ENCODE measurements at places on chromosomes 1 and 21. TPM values are rescaled to one million over a fixed set of nuclear protein-coding genes. Genes with fewer than 3 reads are reported as not detected.
A peak's percentile ranks its signal among the peaks of the same experiment; 100 is the strongest.

DNA sequence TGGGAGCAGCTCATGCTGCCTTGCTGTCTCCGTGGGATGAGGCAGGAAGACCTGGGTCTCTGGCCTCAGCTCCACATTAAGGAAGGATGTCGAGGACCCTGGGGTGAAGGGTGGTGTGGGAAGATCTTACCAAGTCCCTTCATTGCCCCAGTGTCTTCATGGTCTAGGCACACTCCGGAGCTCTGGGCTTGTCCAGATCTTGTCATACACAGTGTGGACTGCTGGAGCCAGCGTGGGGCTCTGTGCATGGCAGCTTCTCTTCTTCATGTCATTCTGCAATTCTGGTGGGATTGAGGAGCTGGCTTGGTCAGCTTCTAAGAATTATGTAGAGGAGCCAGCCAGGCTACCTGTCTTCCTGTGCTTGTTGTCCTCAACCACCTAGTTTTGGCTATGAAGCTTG, 79.3 kb upstream of the ETV3 start:
- no peaks in the 10 kb centered on the region for H3K36me3 ChIP-seq
- no peak overlapping the region for H3K27ac ChIP-seq
- H3K4me1 ChIP-seq = no peaks in the 10 kb centered on the region
- no peaks in the 10 kb centered on the region for H3K27me3 ChIP-seq

DNA sequence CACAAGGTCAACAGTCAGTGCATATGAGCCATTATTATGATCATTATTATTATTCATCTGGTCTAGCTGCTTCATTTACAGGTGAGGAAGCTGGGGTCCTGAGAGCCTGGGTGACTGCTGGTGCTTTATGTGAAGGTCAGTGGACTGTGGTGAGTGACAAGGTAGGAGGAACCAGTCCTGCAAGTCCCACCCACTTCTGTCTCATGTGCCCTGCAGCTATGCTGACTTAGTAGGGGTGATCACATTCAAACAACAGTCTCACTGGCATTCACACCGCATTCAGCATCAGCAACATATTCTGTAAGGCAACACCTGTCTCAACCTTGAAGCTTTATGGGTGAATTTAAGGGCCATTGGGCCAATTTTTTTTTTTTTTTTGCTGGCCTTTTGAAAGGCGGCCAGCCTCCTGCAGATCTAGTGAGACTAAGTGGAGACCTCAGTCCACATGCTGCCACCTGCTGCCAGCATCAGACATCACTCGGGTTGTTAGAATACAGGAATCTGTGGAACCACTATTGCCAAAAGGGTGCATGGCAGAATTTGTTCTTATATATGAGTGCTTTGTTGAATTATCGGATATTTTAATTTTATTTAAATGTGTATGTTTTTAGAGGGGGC, 59.9 kb upstream of the CACNA1E start:
- H3K27ac ChIP-seq = no peak overlapping the region
- no peaks in the 10 kb centered on the region for H3K36me3 ChIP-seq
- H3K4me3 ChIP-seq = no peak overlapping the region
- DNase-seq = peak; percentile 5

GRCh38 chr1:89827902-89828301, 7.1 kb downstream of the LRRC8D start:
- no peak overlapping the region for H3K27ac ChIP-seq
- peaks cover 7% of the 10 kb centered on the region for H3K36me3 ChIP-seq
- H3K27me3 ChIP-seq = no peaks in the 10 kb centered on the region
- no peak for DNase-seq

- no peaks in the 10 kb centered on the region for H3K27me3 ChIP-seq
- no peak overlapping the region for H3K4me3 ChIP-seq
- DNase-seq = no peak
These were observed 20.1 kb downstream of the PPT1 start for GRCh38 chr1:40076895-40077312.

GRCh38 chr1:226798427-226799411, 59.6 kb upstream of the ITPKB start:
- H3K36me3 ChIP-seq = no peaks in the 10 kb centered on the region
- H3K4me1 ChIP-seq = no peaks in the 10 kb centered on the region
- no peak for DNase-seq
- H3K27me3 ChIP-seq = no peaks in the 10 kb centered on the region

- H3K27me3 ChIP-seq = no peaks in the 10 kb centered on the region
- no peak for DNase-seq
- peaks cover 37% of the 10 kb centered on the region for H3K4me1 ChIP-seq
- peaks cover 6% of the 10 kb centered on the region for H3K36me3 ChIP-seq
- peak overlapping the region; percentile 53 for H3K27ac ChIP-seq
These were observed 2.6 kb downstream of the SH3BGRL3 start for GRCh38 chr1:26282401-26282918.

DNA sequence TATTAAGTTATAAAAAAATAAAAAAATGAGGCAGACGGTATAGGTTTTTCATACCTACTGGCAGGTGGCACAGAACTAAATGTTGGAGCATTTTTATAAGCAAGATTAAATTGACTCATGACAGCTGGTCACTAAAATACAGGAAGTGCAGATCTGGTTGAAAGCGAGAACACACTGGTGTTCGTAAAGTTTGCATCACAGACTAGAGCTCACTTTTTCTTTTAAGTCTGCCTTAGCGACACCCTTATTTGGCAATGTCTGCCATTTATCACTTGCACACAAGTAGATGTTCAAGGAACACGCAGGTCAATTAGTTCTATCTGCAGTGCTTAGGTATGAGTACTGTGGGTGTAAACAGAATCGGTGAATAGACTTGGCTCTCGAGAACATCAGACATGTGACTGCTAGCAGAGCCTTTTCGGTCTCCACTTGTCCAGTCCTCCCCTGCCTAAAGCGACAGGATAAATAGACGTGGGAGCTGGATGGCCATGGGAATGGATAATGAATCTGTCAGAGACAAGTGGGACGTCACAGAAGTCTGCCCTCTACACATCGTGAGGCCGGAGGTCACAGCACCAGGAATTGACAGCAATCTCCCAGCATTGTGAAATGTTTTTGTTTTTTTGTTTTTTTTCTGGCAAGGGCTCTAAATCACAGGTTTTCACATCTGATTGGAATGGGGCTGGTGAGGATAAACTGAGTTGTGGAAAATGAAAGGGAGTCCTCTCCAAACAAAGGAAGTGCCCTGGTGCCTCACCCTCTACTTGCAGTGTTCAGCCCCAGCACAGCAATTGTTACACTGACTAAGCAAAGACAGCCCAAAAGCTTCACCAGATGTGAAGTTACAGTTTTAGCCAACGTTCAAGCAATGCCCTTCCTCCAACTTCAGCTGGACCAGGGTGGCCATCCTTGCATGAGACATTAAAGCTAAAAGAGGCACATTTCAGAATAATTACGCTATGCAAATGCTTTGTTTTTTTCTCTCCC, 248.9 kb downstream of the NTNG1 start:
- H3K27ac ChIP-seq = no peak overlapping the region
- H3K27me3 ChIP-seq = no peaks in the 10 kb centered on the region
- peaks cover 2% of the 10 kb centered on the region for H3K4me1 ChIP-seq
- no peak overlapping the region for H3K4me3 ChIP-seq
- H3K36me3 ChIP-seq = no peaks in the 10 kb centered on the region

DNA sequence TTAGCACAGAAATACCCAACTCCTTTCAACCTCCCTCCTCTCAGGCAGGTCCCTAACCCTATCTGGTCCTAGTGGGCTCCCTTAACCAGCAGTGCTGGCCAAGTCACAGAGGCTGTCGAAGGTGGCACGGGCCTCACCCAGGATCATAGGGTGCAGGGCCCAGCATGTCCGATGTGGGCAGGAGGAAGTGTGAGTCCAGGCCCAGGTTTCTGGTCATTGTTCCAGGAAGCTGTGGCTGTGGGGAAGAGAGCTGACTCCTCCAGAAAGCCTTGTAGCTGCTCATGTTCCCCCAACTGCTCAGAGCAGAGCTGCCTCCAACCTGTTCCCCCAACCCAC, 2.4 kb downstream of the CCDC17 start:
- H3K27ac ChIP-seq = no peak overlapping the region
- H3K4me3 ChIP-seq = no peak overlapping the region
- DNase-seq = no peak
- no peaks in the 10 kb centered on the region for H3K27me3 ChIP-seq
- H3K4me1 ChIP-seq = no peaks in the 10 kb centered on the region

DNA sequence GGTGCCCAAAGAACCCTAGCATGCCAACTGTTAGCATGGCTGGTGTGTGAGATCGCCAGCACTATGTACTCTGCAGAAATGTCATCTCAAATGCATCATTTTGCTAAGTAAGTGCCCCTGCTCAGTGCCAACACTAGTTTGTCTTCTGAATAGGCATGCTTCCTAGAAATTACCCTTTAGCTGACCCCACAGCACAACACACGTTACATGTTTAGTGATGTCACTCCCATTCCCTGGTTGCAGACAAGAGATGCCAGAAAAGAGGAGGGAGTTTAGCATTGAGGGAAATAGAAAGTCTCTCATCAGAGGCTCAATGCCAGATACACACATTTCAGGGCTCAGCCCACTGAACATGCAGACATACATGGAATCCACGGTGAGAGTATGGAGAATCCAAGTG, 9.3 kb upstream of the ST6GALNAC3 start:
- no peak overlapping the region for H3K4me3 ChIP-seq
- no peak for DNase-seq
- no peaks in the 10 kb centered on the region for H3K27me3 ChIP-seq
- no peak overlapping the region for H3K27ac ChIP-seq
- H3K36me3 ChIP-seq = no peaks in the 10 kb centered on the region

- DNase-seq = no peak
- H3K36me3 ChIP-seq = no peaks in the 10 kb centered on the region
- no peaks in the 10 kb centered on the region for H3K27me3 ChIP-seq
- no peak overlapping the region for H3K27ac ChIP-seq
- no peak overlapping the region for H3K4me3 ChIP-seq
These were observed 98.2 kb downstream of the DHRS3 start for GRCh38 chr1:12519693-12520364.

The HAPLN2 gene
- not detected for total RNA-seq

The OVAAL gene
- not detected for total RNA-seq

The ASCL5 gene
- 0.41 TPM for total RNA-seq

The TAF5L gene
- total RNA-seq = 23.3 TPM

The PLA2G2F gene
- not detected for total RNA-seq

The SV2A gene
- 52.9 TPM for total RNA-seq

The DENND2C gene
- 4.1 TPM for total RNA-seq

Measured in H1 (cell line).